ENCODE measurements at places on chromosomes 4 and X.
A peak's percentile ranks its signal among the peaks of the same experiment; 100 is the strongest.

GRCh38 chr4:74260036-74260435, 48.2 kb upstream of the EPGN start:
- DNase-seq = no peak

DNA sequence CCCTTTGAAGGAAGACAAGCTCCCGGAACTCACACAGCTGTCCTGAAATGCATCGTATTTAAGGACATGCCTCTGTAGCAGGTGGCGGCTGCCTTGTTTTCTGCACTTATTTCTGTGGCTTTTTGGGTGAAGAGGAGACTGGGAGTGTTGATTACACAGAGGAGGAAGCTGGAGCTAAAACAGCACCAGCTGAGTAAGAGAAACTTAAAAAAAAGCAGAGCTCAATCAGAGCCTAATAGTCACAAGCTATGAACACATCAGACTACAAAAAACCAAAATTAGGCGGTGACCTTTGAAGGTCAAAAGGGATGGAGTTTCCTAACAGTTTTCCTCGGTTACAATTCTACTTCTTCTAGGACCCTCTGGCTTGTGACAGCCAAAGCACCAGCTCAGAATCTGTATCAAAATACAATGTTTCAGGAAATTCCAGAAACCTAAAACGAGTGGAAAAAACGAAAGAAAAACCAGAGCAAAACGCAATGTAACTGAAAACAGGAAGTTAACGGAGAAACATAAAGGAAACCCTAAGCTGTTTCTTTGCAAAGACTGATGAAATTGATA, 13.5 kb downstream of the PRKX start:
- no peak for DNase-seq

DNA sequence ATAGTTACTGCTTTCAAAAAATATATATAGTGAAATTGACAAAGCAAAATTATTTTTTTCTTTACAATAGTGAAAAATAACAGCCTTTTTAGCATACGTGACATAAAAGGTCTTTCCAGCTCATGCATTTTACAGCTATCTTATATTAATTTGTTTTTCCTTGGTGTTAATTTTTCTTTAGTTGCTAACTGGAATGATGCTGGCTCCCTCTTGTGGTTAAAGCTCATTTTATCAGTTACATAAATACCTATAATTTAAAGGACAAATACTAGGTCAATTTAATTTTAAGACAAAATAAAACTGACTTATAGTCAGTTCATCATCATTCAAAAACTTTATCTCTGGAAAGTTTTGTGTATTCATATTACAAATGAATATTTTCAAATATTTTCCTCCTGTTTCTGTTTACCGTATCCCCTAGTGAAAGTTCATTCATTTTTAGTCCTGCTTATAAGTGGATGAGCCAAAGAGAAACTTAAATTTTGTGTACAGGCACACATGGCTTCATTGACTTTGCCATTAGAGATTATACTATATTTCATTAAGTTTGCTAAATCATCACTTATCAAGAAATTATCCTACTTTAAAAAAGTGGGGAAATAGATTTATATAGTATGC, 9.9 kb upstream of the ANAPC4 start:
- peak; percentile 33 for DNase-seq

DNA sequence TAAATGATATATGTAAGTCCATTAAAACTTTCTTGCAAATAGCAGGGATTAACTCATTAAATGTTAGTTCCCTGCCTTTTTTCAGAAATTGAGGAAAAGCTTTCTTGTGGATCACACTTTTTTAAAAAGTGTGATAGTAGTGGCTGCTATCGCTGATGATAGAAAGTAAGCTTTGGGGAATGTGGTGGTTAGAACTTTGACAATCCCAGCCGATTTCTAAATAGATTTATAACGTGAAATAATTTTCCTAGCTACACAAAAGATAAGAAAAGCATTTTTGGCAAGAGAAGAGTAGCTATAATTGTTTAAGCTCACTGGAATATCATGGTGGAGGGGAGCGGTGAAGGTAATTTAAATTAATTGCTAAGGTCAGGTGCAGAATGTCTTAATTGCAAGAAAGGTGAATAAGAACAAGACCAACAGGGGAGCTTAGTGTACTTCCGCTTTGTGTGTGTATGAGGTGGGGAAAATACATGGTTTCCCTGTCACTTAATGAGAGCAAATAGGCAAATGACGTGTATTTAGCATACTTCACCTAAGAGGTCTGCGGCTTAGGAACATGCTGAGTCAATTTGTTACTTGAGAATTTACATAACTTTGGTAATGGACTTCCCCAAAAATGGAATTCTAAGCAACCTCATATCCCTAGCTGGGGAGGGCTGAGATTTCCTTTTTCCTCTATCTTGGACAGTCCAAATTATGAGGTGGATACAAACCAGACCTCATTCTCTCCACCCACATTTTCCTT, 11.7 kb upstream of the IL21 start:
- DNase-seq = peak; percentile 26

GRCh38 chrX:103539695-103540094, 20.4 kb upstream of the RAB40A start:
- no peak for DNase-seq

DNA sequence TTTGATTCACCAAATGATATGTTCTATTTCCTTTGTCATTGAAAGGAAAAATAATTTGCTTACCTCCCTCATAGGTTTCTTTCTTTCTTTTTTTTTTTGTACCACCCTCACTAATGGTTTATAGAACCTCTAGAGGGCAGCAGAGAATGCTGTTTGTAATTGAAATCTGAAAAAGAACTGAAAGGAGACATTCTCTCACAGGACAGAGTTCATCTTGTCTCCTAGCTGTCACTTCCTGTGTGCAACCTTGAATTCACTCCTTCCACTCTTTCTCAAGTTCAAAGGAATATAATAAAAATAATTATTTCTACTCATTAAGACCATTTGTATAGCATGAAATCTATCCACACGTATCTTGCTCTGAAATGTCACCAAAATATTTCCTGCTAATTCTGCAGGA, 51.0 kb downstream of the GUCY1B1 start:
- DNase-seq = peak; percentile 48

DNA sequence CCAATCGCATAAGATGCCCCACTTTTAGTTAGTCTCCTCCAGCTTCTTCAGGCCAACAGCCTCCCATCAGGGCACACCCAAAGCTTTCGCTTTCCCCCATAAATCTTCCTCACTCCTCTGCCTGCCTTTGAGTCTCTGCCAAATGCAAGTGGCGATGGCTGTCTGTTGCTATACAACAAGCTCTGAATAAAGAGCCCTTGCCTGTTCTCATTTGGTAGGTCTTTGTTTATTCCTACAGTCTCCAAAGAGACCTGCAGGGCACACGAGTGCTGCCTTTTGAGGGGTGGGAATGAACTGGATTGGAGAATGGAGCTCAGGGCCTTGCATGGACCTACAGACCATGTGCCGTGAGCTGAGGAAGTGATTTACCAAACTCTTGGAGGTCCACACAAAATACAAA, 52.2 kb upstream of the SOD3 start:
- no peak for DNase-seq

DNA sequence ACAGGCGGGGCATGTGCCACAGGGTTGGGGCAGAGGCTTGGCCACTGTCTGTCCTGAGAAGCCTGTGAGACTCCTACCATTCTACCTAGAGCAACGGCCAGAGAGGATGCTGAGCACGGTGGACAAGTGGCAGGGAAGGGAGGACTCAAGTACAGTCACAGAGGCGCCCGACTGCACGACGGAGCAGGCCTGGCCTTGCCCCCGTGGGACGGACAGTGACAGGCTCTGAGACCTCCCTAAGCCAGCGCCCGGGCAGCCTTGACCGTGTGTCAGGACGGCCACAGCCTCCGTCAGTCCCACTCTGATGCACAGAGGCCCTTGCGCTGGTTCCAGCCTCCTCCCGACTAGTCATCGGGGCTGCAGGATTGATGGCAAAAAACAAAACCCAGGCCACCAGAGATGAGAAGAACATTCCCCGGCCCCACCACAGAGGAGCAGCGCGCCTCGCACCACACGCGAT, 36.7 kb upstream of the MXD4 start:
- DNase-seq = no peak

- DNase-seq = no peak
These were observed 190.6 kb downstream of the MAGEB17 start for GRCh38 chrX:16357902-16358301.

- no peak for DNase-seq
These were observed 202.1 kb downstream of the ARHGAP24 start for GRCh38 chr4:85676850-85677590.

GRCh38 chr4:83083925-83084475, 30.5 kb downstream of the PLAC8 start:
- DNase-seq = no peak

GRCh38 chr4:106032851-106033286, 137.6 kb downstream of the NPNT start:
- DNase-seq = no peak

GRCh38 chrX:103828529-103828928, 3.5 kb downstream of the RAB9B start:
- no peak for DNase-seq

DNA sequence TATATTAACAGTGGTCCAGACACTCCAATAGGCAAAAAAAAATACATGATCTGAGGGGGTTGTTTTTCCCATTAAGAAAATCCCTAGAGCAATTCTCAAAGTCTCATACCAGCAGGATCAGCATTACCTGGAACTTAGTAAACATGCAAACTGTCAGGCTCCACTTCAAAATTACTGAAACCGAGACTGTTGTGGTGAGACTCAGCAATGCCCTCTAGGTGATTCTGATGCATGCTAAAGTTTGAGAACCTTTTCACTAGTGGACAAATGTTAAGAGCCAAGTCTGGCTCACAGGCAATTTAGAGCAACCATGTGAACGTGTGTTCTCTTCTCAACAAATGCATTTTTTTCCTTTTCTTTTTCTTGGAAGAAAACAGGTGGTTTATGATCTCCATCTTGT, 30.2 kb downstream of the NEK1 start:
- no peak for DNase-seq

DNA sequence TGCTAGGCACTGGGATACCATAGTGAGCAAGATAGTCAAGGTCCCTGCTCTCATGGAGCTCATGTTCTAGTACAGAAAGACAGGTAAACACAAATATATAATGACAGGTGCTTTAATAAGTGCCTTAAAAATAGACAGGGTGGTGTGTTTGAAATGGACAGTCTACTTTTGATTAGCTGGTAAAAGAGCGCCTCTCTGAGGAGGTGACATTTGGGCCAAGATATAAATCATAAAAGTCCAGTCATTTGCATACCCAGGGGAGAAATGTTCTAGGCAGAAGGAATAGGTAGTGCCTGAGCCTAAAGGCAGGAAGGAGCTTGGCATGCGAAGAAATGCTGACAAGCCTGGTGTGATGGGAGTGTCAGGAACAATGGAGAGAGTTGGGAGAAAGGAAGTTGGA, 83.6 kb downstream of the DNAAF6 start:
- DNase-seq = no peak
